ENCODE measurements at places on chromosomes 6 and 20. TPM values are rescaled to one million over a fixed set of nuclear protein-coding genes. Genes with fewer than 3 reads are reported as not detected.

DNA sequence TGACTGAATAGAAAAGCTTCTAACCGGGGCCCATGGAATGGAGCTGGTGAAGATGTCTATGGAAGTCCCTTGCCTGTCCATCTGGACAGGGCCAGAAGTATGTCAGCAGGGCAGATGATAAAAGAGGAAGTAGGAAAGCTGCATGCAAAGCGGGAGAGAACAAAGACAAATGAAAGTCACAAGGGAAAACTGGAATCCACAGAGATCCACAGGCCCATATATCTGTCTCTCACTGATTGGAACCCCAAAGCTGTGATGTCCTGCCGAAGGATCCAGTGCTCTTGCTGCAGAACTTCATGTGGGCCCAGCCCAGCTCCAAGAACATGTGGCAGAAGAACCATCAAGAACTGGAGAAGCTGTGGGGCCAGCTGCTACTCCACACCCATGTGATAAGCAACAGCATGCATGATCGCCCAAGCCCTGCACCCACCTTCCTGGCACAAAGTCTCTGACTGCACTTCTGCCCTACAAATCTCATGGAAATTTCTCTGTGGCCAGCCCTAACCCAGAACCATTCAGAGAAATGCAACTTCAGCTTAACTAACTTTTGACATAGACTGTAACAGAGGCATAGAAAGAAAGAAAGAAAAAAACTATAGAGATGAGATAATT, 716.0 kb downstream of the KIF16B start:
- no peaks in the 10 kb centered on the region for H3K27me3 ChIP-seq
- peak; percentile 75 for DNase-seq
- H3K4me1 ChIP-seq = no peaks in the 10 kb centered on the region
- no peak overlapping the region for H3K4me3 ChIP-seq
- H3K36me3 ChIP-seq = no peaks in the 10 kb centered on the region
- H3K27ac ChIP-seq = no peak overlapping the region

GRCh38 chr6:30926644-30927043, 5.3 kb downstream of the SFTA2 start:
- no peaks in the 10 kb centered on the region for H3K4me1 ChIP-seq
- no peak overlapping the region for H3K27ac ChIP-seq
- no peak for DNase-seq
- H3K4me3 ChIP-seq = no peak overlapping the region
- H3K36me3 ChIP-seq = peaks cover 61% of the 10 kb centered on the region

DNA sequence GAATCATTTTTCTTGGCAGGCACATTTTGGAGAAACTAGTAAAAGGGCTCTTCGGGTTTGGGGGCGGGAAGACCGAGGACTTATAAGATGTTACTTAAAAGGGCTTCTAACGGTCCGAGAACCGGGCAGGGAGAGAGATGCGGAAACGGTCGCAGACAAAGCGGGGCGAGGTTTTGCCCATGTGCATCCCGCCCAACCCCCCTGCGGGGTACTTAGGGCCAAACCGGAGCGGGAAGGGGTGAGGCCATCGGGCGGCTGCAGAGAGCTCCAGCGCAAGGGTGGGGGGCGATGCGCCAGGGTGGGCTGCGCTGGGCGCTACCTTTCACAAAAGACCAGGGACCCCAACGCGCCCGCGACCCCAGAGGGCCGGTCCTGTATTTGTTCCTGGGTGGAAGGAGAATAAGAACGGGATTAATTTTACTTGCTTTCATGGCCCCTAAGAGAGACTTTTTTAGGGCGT, 616 bp downstream of the TUBB start:
- peak overlapping the region; percentile 95 for H3K4me3 ChIP-seq
- no peaks in the 10 kb centered on the region for H3K36me3 ChIP-seq
- no peaks in the 10 kb centered on the region for H3K27me3 ChIP-seq
- peaks cover 60% of the 10 kb centered on the region for H3K4me1 ChIP-seq
- H3K27ac ChIP-seq = peak overlapping the region; percentile 98

The ADGRF5 gene
- total RNA-seq = 105 TPM

DNA sequence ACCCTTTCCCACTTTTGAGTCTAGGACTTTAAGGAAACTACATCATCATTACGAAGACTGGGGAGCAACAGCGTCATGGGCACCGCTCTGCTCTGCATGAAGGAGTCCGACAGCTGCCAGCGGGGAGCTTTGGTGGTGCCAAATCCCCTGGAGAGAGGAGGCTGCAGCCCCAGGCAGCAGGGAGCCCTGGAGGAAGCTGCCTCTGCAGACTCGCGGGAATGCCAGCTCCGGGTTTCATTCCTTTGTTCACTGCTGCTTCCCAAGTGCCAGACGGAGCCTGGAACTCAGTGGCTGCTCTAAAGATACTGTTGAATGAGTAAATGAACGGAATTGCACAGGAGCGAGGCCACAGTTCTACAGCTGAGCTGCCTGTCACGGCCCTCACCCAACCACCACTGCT, 196.5 kb upstream of the THBS2 start:
- no peaks in the 10 kb centered on the region for H3K27me3 ChIP-seq
- H3K27ac ChIP-seq = peak overlapping the region; percentile 68
- H3K4me3 ChIP-seq = no peak overlapping the region
- H3K36me3 ChIP-seq = no peaks in the 10 kb centered on the region

- no peaks in the 10 kb centered on the region for H3K27me3 ChIP-seq
- H3K4me3 ChIP-seq = no peak overlapping the region
- peaks cover 5% of the 10 kb centered on the region for H3K36me3 ChIP-seq
- H3K27ac ChIP-seq = no peak overlapping the region
- no peak for DNase-seq
Observed at GRCh38 chr6:107928984-107929383, 29.0 kb downstream of the SEC63 start.

DNA sequence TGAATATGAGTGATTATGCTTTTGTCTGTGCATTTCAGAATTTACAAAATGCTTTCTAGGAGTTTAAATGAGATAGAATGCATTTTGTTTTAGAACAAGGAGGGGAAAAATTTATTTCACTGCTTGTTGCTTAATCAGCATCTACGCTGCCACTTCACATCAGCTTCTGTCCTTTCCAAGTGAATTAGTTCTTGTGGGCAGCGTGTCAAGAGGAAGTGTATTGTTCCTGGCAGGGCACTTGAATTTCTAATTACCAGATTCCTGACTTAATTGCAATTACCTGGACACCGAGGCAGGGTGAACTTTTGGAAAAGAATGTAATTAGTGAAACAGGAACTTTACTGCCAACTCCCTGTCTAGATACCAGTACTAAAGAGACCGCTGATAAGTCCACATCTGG, 263.5 kb downstream of the TMEM242 start:
- peaks cover 20% of the 10 kb centered on the region for H3K36me3 ChIP-seq
- no peak for DNase-seq
- no peak overlapping the region for H3K27ac ChIP-seq
- H3K27me3 ChIP-seq = no peaks in the 10 kb centered on the region
- H3K4me3 ChIP-seq = no peak overlapping the region

The INSM1 gene
- not detected for total RNA-seq

- DNase-seq = no peak
- H3K36me3 ChIP-seq = no peaks in the 10 kb centered on the region
- no peak overlapping the region for H3K27ac ChIP-seq
- H3K4me1 ChIP-seq = no peaks in the 10 kb centered on the region
Observed at GRCh38 chr20:58584881-58585752, 66.0 kb upstream of the STX16 start.

DNA sequence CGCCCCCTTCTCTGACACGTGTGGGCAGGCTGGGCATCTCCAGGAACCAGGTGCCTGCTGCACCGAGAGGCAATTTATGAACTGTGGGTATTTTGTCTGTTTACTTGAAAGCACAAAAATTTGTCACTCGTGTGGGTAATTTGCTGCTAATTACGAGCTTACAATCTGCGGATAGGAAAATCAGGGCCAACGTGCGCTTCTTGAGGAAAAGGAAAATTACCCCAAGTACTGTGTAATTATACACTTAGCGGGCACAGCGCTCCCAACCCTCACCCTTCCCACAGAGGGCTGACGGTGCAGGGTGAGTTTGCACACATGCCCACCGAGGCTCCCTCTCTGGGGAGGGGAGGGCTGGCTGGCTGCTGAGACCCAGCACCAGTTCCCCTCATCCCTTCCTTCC, 25.3 kb upstream of the MDGA1 start:
- DNase-seq = no peak
- H3K4me3 ChIP-seq = no peak overlapping the region
- no peaks in the 10 kb centered on the region for H3K36me3 ChIP-seq
- H3K4me1 ChIP-seq = no peaks in the 10 kb centered on the region
- no peaks in the 10 kb centered on the region for H3K27me3 ChIP-seq

The PHACTR1 gene
- 34.6 TPM for total RNA-seq

DNA sequence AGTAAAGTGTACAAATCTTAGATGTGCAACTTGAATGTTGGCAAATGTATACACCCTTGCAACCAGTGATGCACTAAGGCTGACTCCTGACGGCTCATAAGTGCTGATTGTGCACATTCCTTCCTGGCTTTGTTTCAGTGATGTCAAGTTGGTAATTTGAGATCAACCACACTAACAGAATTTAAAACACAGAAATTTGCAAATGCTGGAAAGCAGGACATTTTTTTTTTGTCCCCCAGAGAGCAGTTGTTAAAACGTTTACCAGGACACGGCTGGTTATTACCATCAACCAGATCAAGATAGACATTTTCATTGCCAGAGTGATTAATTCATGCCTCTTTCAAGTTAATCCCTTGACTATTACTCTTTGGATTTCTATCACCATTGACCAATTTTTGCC, 735.6 kb downstream of the RFPL4B start:
- H3K27me3 ChIP-seq = no peaks in the 10 kb centered on the region
- H3K4me3 ChIP-seq = no peak overlapping the region
- no peaks in the 10 kb centered on the region for H3K36me3 ChIP-seq
- no peak overlapping the region for H3K27ac ChIP-seq
- H3K4me1 ChIP-seq = no peaks in the 10 kb centered on the region

DNA sequence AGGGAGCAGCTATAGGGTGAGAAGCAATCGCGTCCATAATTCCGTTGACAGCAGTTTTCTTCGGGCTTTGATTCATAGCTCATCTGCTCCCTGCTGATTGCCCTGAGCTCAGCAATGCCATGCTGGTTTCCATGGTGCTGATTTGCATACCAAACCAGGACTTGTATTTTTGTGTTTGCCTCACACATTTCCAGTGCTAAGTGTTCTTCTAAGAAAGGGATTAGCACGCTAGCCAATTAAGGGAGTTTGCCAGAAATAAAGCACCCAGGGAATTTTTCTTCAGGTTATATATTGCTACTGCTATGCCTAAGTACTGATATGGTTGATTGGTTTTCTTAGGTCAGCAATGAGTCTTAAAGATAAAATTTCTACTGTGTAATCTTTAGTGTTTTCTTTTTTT, 177.6 kb downstream of the PLCB1 start:
- no peaks in the 10 kb centered on the region for H3K36me3 ChIP-seq
- H3K27ac ChIP-seq = no peak overlapping the region
- H3K4me3 ChIP-seq = no peak overlapping the region
- DNase-seq = no peak

DNA sequence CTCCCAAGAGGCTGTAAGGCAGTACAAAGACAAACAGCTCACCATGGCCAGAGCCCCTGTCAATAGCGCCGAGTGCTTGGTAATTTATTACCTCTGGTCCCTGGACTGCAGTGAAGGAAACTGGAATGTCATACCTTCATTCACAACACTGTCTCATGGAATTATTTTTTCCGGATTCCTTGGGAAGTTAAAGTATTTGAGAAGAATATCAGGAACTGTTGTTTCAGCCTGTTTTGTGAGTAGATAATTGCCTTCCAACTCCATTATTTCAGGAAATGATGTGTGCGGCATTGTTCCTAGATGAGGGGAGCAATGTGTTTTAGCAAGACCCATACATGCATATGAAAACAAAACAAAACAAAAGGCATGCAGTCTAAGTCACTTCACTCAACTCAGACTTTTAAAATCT, 64.0 kb downstream of the BLOC1S5 start:
- no peak for DNase-seq
- no peak overlapping the region for H3K4me3 ChIP-seq
- no peaks in the 10 kb centered on the region for H3K27me3 ChIP-seq

GRCh38 chr6:126949786-126950185, 168.7 kb upstream of the RSPO3 start:
- H3K4me3 ChIP-seq = no peak overlapping the region
- no peak overlapping the region for H3K27ac ChIP-seq
- H3K36me3 ChIP-seq = no peaks in the 10 kb centered on the region
- no peak for DNase-seq

The SYNDIG1 gene
- 1.4 TPM for total RNA-seq

GRCh38 chr6:45472382-45472781, 94.6 kb upstream of the SUPT3H start:
- DNase-seq = no peak
- no peaks in the 10 kb centered on the region for H3K27me3 ChIP-seq
- no peak overlapping the region for H3K4me3 ChIP-seq
- no peak overlapping the region for H3K27ac ChIP-seq
- no peaks in the 10 kb centered on the region for H3K4me1 ChIP-seq
- H3K36me3 ChIP-seq = no peaks in the 10 kb centered on the region

The BCAS1 gene
- total RNA-seq = 0.66 TPM

The NOX3 gene
- total RNA-seq = not detected

DNA sequence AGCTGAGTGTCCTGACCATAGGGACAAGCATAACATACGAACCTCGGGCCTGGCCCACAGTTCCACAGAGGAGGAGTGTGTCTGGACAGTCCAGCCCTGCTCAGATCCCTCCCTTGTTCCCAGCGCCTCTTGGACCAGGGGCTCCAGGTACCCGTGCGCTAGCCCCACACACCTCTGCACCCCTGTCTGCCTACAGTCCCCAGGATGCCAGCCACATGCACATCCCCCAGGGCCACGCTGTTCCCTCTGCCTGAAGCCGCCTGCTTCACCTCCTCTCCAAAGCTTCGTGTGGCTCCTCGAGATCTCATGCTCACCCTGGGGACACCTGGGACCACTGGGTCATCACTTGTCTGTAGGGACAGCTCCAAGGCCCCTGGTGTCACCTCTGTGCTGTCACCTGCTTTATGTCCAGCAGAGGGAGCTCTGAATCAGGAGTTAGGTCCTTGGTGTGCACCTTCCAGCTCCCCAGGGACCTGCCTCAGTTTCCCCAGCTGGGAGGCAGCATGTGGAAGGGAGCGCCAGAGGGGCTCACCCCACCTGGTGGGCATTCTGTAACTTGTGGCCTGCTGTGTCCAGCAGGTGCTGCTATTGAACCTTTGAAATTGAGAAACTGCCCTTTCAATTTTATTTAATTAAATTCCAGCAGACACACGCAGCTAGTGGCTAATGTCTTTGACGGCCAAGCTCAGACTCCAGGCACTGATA, 7.3 kb upstream of the YTHDF1 start:
- H3K4me1 ChIP-seq = no peaks in the 10 kb centered on the region
- H3K36me3 ChIP-seq = no peaks in the 10 kb centered on the region
- no peak overlapping the region for H3K4me3 ChIP-seq
- DNase-seq = no peak

The ZSCAN23 gene
- total RNA-seq = 4.6 TPM

DNA sequence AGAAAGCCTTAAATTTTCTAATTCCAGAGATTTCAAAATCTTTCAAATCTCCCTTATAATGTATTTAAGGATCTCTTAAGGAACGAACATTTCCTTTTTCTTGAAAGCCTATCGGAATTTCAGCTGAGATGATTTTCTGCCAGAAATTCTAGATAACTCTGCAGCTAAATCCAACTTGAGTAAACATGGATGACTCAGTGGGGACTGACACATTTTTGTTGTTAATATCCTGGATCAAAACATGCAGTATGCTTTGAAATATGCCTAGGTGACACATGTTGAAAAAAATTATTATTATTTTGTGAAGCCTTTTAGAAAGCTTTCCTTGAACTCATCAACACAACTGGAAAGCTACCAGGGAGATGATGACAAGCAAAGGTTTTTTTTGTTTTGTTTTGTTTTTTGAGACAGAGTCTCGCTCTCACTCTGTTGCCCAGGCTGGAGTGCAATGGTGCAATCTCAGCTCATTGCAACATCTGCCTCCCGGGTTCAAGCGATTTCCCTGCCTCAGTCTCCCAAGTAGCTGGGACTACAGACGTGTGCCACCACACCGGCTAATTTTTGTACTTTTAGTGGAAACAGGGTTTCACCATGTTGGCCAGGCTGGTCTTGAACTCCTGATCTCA, 140.1 kb upstream of the SNX9 start:
- no peak overlapping the region for H3K4me3 ChIP-seq
- no peaks in the 10 kb centered on the region for H3K36me3 ChIP-seq
